Renal cortical epithelial cell (primary cell): ENCODE measurements at places on chromosomes 6 and 20. TPM values are rescaled to one million over a fixed set of nuclear protein-coding genes. Genes with fewer than 3 reads are reported as not detected.
A peak's percentile ranks its signal among the peaks of the same experiment; 100 is the strongest.

FKBP1C gene
- total RNA-seq, result 0.10 and 0.17 TPM in 2 replicates

GRCh38 chr6:52595000-52595795 lies 18.3 kb upstream of the TRAM2 start:
- peak; percentile 98 for DNase-seq

SYCP2L gene
- 0.35 and 0.52 TPM in 2 replicates for total RNA-seq

DNA sequence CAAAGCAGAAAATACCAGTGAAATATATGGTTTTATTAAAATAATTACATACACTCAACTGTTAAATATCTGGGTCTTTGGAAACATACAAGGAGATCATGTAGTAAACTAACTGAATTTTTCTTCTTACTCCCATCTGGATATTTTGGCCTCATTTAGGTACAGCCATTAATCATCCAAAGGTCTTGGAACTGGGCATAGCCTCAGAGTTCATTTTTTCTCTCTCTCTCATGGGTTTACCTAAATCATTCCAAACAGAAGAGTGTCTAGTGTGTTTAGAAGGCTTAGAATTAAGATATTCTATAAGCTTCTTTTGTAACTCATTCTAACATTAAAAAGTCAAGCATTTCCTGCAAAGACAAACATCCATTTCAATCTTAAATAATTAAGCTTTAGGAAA lies 79.4 kb downstream of the HMGCLL1 start:
- DNase-seq, result no peak

MUC21 gene
- total RNA-seq, result not detected in 2 replicates
